ENCODE measurements at places on chromosomes 6 and 20.

- no peak for DNase-seq
These were observed 153.0 kb downstream of the BCAS1 start for GRCh38 chr20:53917145-53918019.

DNA sequence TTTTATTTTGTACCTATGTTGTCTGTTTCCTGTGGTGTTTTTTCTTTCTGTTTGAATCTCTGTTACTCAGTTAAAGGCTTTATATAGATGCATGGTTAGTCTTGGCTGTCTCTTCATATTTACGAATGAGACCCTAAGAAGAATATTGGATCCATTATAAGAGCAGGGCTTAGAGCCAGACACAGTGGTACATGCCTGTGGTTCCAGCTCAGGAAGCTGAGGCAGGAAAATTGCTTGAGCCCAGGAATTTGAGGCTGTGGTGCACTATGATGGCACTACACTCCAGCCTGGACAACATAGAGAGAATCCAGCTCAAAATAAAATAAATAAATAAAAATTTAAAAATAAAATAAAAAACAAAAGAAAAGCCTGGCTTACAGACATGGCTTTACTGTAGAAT, 211.1 kb downstream of the SOD2 start:
- DNase-seq, result no peak

- DNase-seq, result no peak
These were observed 3.0 kb downstream of the SYNDIG1 start for GRCh38 chr20:24472426-24472825.

GRCh38 chr6:108168090-108168463, 2.3 kb downstream of the NR2E1 start:
- DNase-seq, result no peak

DNA sequence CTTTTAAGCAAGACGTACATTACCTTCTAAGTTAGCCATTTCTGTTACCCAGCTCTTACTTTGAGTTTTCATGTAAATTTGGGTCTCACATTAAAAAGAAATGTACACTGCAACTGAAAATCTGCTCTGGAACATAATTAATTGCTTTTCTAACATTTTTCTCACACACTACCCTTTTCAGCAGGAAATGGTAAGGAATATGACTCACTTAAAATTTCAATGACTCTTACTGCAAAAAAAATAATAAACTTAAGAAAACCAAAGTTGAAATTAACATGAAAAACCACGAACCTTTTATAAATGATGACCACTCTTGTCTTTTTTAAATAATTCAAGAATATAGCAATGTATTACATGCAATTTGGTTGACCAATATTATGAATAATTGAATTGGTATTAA, 1.3 kb downstream of the CGA start:
- no peak for DNase-seq

- no peak for DNase-seq
These were observed 2.0 kb upstream of the STMN3 start for GRCh38 chr20:63655249-63655648.

GRCh38 chr6:134138226-134138975, 86.0 kb upstream of the SLC2A12 start:
- DNase-seq, result no peak

- no peak for DNase-seq
These were observed 37.8 kb upstream of the NHSL1 start for GRCh38 chr6:138537106-138537505.

DNA sequence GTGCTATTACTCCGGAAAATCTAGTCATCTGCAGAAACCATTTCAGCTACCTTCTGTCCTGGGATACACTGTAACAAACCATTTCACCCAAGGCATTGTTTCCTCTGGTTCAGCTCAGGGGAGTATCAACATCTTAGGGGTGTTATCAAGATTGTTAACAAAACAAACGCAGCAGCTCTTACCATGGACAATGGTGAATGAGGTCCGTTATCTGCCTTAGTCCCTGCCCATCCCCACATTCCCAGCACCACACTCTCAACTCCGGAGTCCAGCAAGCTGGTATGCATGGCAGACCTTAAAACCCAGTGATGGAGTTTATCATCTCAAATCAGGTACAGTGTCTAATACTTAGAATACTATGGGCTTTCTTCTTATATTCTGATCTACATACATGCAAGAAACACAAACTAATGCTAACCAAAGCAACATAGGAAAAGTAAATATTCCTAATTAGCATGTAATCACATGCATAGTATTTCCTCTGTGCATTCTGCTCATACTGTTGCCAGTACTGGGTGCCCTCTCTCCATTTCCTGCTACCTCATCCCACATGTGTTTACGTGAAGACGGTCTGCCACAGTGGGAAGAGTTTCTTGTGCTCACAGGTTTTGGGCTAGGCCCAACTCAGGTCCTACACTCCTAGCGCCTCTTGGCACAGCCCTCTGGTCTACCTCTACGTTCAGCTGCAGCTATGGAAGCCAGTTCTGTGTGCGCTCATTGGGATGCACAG, 123.9 kb downstream of the DTNBP1 start:
- DNase-seq, result no peak

DNA sequence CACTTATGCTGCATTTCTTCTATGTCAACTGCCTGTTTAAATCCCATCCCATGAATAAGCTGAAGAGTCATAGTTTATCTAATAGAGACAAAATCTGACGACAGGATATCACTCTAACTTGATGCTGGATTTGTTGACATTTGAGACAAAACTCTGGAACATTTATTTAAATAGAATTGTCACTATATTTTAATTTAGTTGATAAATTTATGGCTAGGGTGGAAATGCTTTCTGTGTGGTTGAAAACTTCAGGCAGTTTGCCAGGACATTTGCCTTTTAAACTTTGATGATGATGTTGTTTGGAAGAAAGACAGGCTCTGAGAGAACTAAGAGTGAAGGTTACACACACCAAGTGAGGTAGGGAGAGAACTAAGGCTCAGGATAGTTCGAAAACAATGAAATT, 68.1 kb downstream of the GJA1 start:
- DNase-seq, result no peak

- DNase-seq, result no peak
These were observed 136.7 kb upstream of the EEF1E1 start for GRCh38 chr6:8238773-8239683.

DNA sequence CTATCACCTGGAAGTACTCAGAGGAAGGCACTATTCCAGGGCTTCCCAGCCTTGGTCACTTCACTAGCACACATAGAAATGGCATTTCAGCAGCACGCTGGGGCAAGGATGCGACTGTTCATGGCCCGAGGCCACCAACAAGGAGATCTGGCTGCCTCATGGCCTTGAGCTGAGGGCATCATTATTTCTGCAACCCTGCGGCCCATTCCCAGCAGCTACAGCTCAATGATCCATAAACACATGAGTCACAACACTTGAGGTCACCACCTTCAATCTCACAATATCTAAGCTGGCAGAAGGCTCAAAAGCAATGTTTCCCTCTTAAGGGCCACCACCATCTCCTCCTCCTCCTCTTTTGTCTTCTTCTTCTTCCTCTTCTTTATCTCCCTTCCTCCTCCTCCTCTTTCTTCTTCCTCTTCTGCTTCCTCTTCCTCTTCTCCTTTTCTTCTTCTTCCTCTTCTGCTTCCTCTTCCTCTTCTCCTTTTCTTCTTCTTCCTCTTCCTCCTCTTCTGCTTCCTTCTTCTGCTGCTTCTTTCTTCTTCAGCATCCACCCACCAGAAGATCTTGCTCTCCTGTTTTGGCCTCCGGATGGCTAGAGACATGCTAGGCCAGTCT, 382.9 kb upstream of the CNR1 start:
- DNase-seq, result no peak

GRCh38 chr6:159261995-159262394, 92.8 kb downstream of the FNDC1 start:
- no peak for DNase-seq

Data from NCI-H1105 (cell line).